Naive thymus-derived CD8-positive, alpha-beta T cell (primary cell): ENCODE measurements at places on chromosomes 6 and 20. TPM values are rescaled to one million over a fixed set of nuclear protein-coding genes. Genes with fewer than 3 reads are reported as not detected.

Gene MEI4
- not detected for polyA plus RNA-seq

DNA sequence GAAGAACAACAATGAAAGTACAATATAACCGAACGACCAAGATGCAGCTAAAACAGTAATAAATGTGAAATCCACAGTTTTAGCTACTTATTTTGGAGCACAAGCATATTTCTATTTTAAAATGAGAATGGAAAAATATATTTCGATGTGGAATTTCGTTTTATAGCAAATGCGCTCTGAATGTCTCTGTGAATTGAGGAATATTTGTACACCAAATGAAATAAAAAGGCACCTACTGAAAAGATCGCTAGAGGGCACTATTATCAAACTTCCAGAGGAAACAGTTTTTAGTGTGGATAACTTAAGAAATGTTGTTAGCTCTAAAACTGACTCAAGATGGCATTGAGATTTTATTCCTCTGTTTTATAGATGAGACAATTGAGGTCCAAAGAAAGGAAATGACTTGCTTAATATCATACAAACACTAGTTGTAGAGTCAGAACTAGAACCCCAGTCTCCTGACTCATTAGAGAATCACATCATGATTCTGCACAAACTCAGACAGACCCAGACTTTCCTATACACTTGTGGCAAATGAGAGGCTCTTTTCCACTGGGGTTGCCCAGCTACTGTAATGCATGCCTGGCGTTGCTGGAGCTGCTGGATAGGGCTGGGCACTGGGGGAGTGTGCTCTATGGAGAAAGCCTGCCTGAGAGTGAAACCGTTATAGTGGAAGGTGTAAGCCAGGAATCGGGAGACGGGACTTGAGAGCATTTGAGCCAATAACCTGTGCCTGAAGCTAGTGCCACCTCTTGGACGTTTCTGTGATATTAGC, 51.9 kb downstream of the GCLC start:
- no peak overlapping the region for H3K4me3 ChIP-seq
- H3K27ac ChIP-seq, result no peak overlapping the region
- no peak for DNase-seq

DNA sequence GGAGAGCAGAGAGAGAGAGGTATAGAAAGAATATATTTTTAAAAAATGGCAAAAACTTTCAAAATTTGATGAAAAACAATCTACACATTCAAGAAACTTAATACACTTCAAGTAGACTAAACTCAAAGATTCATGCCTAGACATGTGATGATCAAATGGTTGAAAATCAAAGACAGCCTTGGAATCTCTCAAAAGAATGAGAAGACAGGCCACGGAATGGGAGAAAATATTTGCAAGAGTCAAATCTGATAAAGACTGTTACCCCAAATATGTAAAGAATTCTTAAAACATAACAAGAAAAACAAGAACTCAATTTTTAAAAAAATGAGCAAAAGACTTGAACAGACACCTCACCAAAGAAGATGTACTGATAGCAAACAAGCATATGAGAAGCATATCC, 49.7 kb downstream of the THEMIS start:
- H3K36me3 ChIP-seq, result peaks cover 46% of the 10 kb centered on the region
- H3K27me3 ChIP-seq, result no peaks in the 10 kb centered on the region
- no peak overlapping the region for H3K4me3 ChIP-seq
- H3K27ac ChIP-seq, result no peak overlapping the region
- H3K4me1 ChIP-seq, result peaks cover 80% of the 10 kb centered on the region
- DNase-seq, result no peak

DNA sequence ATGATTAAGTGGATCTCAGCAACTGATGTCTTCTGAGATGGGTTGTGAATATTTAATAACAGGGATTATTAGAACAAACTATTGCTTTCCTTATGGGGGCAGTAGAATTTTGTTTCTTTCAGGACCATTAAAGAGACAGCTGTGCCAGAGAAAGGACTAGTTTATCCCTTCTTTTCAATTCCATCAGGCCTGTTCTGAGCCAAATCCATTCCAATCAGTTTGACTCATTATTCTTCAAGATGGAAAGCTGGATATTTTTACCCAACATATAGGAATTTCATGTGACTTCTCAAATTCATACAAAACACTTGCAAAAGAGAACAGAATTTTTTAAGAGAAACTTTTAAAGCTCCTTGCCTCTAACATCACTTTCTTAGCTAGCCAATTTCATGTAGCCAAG, 722.0 kb upstream of the FLRT3 start:
- no peak for DNase-seq
- no peaks in the 10 kb centered on the region for H3K27me3 ChIP-seq
- no peaks in the 10 kb centered on the region for H3K36me3 ChIP-seq

Gene ZC3H12D
- polyA plus RNA-seq, result 1.1 TPM

DNA sequence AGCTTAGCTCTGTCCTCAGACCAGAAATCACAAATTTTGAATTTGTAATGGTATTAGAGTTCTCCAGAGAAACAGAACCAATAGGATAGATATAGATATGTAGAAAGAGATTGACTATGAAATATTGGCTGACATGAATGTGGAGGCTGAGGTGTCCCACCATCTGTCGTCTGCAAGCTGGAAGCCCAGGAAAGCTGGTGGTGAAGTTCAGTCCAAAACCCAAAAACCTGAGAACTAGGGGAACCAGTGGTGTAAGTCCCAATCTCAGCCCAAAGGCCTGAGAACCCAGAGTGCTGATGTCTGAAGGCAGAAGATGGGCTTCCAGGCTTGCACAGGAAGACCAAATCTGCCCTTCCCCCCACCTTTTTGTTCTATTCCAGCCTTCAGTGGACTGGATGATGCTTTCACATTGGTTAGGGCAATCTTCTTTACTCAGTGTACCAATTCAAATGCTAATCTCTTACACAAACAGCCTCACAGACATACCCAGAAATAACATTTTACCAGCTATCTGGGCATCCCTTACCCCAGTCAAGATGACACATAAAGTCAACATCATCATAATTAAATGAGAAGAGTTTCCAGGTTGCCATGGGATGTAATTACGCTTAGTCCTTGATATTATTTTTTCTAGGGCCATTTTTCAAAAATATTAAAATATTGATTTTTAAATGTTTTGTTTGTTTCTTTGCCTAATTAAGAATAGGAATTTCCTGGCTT, 570.8 kb downstream of the UTRN start:
- no peaks in the 10 kb centered on the region for H3K27me3 ChIP-seq
- H3K4me1 ChIP-seq, result no peaks in the 10 kb centered on the region
- no peak overlapping the region for H3K4me3 ChIP-seq
- no peak for DNase-seq

DNA sequence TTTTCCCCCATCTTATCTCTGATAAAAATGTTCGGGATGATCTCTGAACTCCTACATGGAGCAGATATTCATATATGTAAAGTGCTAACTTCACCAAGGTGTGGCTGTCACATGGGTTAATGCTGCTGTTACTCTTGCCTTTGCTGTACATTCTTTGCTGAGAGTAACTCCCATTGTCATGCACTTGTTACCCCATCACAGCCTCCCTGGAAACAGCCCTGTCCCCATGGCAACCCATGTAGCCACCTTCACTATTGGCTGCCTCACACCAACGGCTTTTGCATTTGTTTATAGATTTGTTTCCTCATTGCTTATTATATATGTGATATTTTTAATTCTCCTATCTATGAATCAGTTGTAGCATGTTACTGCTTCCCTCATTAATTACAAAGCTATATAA, 17.3 kb upstream of the IBTK start:
- no peak overlapping the region for H3K27ac ChIP-seq
- DNase-seq, result no peak
- no peaks in the 10 kb centered on the region for H3K27me3 ChIP-seq
- H3K4me1 ChIP-seq, result no peaks in the 10 kb centered on the region

Gene GSTA2
- polyA plus RNA-seq, result not detected
